ENCODE measurements at places on chromosomes 7 and 10.

- no peak for DNase-seq
Measured at GRCh38 chr7:91265693-91266066, 1.4 kb downstream of the FZD1 start.

DNA sequence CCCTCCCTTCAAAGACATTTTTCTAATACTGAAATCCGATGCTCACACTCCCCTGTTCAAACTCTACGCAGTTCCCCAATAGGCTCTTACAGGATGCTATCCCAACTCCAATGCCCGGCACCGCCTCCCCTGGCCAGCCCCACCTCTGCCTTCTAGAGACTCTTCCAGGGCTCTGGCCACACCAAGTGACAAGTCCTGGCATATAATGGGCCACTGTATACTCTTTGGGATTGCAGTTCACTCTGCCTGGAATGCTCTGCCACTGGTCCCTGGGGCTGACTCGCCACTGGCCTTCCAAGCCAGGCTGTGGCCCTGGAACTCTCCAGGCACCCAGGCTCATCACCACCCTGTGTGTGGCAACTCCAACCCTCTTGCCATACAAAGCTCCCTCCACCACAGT is 3.1 kb upstream of the BRI3 start:
- DNase-seq: no peak

DNA sequence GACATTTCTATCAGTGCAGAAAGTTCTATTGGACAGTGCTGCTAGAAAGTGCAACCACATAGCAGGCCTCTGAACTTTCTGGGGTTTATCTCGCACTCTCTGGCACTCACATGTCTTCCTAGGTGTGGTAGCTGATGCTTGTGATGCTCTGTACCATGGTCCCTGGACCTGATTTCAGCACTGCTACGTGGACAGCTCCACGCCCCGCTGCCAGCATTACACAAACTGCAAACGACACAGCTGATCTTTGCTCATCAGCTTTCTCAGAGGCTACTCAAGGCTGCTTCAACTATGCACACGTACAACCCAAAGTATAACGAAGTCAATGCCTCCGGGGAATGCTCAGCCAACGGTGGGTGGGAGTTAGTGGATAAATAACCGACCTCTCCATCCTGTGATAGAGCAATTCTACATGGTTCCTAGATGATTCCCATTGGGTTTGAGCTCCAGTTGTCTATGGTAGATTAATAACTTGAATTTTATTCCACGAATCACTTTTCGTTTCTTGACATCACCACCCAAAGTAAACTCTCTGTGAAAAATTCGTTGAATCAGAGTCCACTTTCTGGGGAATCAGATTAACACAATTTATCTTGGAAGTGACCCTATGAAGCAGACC is 302.5 kb downstream of the ACTR3B start:
- DNase-seq: no peak

DNA sequence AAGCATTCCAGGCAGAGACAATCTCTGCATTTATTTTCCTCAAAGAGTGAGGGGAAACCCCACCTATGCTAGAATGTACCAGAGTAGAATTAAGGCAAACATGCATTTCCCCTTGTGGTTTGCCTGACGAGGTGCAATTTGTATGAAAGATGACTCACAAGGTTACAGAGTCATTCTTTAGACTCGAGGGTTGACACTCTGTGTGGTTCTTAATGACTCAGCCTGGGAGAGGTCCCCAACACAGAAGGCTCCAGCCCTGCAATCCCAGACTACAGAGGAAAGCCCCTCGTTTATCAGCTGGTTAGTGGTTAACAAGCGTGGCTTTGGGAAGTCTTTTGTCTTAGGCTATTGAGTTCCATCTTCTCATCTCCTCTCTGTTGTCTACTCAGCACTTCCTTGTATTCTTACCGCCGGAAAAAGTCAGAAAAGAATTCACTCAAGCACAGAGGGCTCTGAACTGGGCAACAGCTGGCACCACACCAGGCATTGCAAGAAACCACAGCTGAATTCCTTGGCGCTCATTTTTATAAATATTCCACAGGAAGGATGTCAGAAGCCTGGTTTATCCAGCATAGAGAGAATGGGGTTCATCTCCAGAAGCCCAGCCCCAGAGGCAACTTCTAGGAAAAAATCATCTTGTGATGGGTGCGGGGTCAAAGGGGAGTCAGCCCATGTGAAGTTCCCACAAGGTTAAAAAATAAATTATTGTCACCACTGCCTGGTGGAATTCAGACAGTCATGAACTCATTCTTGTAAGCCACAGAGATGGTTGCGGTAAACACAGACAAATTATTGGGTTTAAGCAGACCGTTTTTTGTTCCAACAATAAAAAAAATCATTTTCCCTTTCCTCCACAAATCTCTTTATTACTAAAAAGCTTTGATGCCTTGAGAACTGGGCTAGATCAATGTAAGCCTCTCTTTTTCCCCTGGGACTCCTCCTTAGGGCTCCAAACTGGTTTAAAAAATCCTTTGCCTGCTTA is 24.5 kb upstream of the SVIL start:
- peak; percentile 100 for DNase-seq

DNA sequence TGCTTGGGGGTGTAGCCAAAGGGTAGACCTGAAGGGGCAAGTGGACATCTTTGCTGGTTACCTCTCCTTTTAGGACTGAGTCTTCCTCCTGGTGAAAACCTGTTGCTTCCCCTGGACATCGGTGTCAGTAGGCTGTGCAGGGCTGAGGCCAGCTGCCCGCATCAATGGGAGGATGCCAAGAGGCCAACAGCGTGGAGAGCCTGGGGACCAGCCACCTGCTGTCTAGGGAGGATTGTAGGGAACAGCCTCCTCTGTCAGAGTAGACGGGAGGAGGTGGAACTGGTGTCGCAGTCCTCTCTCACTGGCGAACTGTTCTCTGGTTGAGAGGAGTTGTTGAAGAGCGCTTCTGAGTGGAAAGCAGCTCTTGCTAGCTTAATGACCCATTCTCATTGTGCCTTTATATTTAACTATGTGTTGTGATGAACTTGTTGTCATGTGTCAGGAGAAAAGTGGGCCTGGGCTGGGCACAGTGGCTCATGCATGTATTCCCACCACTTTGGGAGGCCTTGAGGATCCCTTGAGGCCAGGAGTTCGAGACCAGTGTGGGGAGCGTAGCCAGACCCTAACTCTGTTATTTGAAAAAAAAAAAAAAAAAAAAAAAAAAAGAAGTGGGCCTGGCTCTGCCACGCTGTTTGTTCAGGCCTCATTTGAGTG is 1.8 kb downstream of the SUFU start:
- no peak for DNase-seq

- DNase-seq: peak; percentile 36
Measured at GRCh38 chr10:61943674-61944378, 42.3 kb downstream of the ARID5B start.

DNA sequence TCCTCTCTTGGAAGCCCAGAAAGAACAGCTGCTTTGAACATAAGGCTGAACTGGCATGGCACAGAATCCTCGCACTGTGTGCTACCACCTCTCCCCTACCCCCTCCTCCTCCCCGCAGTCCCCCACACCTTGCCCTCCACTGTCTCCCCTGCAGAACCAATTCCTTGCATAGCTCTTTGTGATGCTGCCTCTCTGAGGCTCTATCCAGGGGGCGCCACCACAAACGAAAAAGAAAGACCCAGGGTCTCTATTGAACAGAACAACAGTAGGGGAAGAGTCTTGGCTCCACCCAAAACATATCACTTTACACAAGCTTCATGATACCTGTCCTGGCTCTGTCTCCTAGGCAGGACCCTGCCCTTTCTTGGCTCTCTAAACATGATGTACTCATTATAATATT is 26.2 kb upstream of the EBLN1 start:
- DNase-seq: no peak

DNA sequence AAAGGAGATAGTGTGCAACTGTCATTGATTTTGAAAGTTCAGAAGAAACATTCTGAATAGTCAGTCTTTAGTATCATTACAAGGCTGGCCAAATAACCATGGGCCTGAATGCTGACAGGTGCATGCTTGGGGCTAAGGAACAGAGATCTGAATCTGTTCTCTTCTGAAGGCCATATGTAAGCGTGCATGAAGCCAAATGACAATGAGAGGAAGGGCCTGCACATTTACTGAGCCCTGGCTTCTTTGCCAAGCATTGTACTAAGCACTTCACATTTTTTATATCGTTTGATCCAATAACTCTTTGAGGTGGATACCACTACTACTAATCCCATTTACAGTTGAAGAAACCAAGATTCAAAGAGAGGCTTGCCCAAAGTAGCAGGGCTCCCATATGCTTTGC is 22.5 kb upstream of the TIAL1 start:
- no peak for DNase-seq

DNA sequence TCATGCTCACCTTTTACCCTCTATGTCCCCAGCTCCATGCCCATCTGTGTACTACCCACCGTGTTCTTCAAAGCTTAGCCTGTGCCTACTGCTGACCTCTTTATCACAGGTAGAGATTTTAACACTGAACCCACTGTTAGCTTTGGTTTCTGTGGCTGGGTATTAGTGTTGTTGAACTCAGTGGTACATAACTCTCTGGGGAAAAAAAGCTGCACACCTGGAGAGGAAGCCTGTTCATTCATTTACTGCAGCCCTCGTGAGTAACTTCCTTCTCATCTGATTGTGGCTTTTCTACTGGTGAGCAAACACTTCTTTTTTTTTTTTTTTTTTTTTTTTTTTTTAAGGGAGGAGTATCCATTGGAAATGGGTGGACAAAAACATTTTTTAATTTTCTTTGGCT is 326.3 kb downstream of the CCSER2 start:
- DNase-seq: no peak

GRCh38 chr10:118867768-118868167 is 113.0 kb upstream of the CACUL1 start:
- no peak for DNase-seq

GRCh38 chr10:62853710-62854109 is 37.5 kb upstream of the EGR2 start:
- no peak for DNase-seq

GRCh38 chr10:118020365-118020764 is 26.4 kb downstream of the RAB11FIP2 start:
- DNase-seq: no peak

DNA sequence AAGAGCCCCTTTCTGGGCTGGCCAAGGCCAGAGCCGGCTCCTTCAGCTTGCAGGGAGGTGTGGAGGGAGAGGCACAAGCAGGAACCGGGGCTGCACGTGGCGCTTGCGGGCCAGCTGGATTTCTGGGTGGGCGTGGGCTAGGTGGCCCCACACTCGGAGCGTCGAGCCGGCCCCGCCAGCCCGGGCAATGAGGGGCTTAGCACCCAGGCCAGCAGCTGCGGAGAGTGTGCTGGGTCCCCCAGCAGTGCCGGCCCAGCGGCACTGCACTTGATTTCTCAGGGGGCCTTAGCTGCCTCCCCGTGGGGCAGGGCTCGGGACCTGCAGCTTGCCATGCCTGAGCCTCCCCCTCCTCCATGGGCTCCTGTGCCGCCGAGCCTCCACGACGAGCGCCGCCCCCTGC is 48.1 kb downstream of the SH2D4B start:
- DNase-seq: no peak

GRCh38 chr10:109891105-109891504 is 32.2 kb downstream of the XPNPEP1 start:
- no peak for DNase-seq

DNA sequence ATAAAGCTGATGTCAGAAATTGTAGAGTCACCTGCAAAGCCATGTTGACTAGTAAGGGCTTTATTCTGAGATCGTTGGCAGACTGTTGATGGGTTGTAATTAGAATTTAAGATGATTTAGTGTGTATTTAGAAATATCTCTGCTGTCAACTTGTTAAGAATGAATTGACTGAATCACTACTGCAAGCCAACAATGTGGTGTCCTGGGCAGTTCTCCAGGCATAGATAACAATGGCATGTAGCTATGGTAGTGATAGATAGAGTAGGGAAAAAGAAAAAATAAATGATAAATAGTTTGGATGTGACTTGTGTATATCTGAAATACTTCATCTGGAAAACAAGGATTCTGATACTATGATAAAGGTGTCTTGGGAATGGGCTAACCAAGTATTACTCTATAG is 640.2 kb downstream of the ARL4A start:
- no peak for DNase-seq

DNA sequence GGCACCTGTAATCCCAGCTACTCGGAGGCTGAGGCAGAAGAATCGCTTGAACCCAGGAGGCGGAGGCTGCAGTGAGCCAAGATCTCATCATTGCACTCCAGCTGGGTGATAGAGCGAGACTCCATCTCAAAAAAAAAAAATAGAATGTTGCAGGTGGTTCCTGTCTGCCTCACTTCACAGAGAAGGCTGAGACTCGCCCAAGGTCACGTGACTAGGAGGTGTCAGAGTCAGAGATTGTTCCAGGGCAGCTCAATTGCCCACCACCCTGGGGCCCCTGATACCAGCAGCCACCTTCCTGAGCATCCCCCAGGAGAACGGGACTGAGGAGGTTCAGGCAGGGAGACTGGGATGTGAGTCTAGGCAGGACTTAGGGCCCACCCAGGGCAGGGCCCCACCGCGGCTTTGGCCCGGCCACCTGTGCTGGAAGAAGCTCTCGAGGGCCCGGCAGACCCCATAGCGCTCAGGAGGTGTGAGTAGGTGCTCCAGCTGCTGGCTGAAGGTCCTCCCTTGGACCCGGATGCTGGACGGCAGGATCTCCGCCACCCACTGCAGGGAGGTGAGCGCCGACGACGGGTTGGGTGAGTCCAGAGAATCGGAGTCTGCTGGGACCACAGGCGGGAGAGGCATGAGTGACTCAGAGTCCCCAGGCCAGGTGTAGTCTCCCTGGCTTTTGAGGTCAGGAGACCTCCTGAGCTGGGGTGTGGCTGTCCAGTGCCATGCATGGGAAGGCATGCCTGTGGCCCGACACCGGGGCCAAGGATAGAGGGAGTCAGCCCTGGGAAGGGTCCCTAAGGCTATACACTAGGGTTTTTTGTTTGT is 30.9 kb downstream of the GRID2IP start:
- DNase-seq: no peak

- peak; percentile 70 for DNase-seq
Measured at GRCh38 chr10:48253970-48254657, 20.4 kb downstream of the FRMPD2 start.

DNA sequence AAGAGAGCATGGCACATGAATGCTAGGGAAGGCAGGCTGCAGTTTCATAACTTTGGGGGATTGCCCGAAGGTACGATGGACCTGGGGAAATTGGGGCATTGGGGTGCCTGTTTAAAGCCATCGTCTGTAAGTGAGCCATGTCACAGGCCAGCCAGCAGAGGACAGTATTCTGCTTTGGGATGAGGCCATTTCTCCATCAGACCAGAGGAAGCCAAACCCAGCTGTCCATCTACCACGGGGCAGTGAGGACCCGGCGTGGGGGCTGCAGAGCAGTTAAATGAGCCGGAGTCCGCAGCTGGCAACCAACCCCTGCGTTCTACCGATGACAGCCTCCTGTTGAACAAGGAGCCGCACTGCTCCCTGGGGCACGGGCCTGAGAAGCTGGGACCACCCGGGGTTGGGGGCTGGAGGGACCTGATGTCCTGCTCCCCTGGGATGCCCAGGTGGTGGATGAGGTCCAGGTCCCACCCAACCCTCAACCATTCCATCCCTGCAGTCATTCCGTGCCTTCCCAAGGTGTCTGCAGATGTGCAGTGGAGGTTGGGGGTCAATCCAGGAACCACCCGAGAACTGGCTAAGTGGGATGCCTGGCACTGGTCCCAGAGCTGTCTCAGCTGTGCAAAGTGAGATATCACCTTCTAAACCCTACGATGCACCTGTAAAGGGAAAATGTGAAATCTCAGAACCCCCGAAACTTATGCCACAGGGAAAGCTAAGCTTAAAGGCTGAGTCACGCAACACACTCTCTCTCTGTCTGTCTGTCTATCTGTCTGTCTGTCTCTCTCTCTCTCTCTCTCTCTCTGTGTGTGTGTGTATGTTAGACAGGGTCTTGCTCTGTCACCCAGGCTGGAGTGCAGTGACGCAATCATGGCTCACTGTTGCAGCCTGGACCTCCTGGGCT is 12.1 kb upstream of the RHBDD2 start:
- DNase-seq: no peak
